HTR-8/SVneo (cell line): ENCODE measurements at places on chromosomes 7 and 10.

DNA sequence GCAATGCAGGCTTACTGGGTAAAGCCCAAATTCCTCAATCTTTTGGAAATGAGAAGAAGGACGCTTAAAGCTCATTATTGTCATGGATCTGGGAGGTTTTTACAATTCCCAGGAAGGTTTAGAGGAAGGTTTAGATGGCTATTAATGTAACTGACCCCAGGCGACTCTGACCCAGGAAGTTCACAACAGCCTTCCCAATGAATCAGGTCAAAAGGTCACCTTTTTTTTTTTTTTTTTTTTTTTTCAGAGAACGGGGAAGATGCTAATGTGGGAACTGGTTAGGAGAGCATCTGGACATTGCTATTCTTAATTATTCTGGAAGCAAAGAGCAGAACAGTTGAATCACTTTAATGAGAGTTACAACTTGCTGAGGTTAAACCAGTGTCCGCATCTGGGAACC, 149.9 kb upstream of the ITGB1 start:
- no peak for DNase-seq

DNA sequence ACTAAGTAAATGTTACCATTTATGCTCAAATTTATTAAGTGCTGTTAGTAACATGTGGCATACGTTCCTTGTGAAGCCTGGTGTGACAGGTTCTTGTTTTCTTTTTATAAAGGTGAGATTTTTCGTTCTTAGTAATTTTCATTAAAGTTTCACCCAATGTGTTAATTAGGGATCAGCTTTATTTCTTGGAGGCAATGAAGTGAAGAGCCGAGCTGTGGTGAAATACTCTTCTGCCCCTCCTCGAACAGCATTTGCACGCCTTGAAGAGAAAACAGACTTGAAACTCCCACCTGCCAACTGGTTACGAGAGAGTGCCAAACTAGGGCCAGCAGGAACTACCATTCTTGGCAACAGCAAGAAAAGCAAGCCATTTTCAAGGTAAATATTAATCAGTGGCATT, 1.5 kb downstream of the EDRF1 start:
- DNase-seq = no peak

DNA sequence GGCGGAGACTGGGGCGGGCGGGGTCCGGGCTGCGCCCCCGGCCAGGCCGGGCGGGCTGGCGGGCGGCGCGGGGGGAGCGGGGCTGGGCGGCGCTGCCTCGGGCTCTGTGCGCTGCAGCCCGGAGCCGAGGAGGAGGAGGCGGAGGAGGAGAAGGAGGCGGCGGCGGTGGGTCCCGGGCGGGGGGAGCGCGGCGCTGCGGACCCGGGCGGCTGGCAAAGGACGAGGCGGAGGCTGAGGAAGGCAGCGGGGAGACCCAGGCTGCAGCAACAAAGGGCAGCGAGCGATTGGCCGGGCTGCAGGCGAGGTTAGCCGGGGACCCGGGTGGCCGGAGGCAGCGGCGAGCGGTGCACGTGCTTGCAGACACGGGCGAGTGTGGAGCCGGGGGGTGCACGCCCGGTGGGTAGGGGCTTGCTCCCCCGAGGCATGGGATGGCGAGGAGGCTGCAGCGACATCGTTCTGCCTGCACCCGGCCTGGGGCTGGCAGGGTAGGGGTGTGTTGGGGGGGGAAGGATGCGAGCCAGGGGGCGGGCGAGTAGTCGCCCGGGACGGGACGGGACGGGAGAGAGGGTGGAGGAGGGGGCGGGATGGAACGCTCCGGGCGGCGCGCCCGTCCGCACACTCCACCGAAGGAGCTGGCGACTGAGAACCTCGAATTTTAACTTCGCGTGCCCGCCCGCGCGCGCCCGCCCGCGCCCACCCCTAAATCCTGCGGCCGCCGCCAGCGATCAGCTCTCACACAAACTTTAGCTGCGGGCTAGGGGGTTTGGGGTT, 844 bp upstream of the KAT6B start:
- DNase-seq = no peak

DNA sequence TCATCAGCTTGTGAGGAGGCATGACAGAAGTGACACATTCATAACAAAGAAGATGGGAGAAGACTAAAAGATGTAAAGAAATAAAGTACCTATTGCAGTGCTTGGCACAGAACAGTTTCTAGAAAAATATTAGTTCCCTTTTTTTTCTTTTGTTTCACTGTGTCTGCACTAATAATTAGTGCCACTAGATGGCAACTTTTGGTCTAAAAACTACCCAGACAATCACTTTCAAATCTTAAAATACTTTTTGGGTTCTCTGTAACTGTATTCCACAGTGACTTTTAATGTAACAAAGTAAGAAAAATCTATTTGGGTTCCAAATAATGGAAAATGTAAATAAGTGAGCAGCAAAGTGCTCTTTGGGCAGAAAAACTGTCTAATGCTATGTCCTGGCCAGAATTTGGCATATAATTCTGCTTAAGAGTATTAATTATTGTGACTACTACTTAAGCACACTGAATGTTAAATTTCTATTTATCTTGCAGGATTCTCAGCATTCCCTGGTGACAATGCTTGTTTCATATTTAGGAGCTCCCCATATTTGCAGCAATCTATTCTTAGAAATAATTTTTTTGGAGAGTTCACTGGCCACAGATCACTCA, 134.8 kb upstream of the KIF5B start:
- DNase-seq = no peak

DNA sequence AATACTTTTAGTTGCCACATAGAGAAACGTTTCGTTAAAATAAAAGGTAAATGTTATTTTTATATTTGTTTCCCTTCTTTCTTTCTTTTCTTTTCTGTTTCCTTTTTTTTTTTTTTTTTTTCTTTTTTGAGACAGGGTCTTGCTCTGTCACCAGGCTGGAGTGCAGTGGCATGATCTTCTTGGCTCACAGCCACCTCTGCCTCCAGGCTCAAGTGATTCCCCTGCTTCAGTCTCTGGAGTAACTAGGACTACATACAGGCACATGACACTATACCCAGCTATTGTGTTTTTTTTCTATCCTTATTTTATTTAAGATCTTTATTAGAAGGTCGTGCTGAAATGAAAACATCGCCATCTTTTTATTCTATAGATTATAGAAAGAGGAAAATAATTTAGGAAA, 661.8 kb upstream of the MBL2 start:
- no peak for DNase-seq

- DNase-seq = peak; percentile 78
Measured at GRCh38 chr7:1403638-1404459, 55.4 kb downstream of the MICALL2 start.

- no peak for DNase-seq
Measured at GRCh38 chr7:87475359-87476178, at the start of gene ABCB4. Gene ABCB4 (minus strand): TSS chr7:87475680. CDS start chr7:87475465, 215 bp downstream.
